ENCODE measurements at places on chromosomes 1 and 21. TPM values are rescaled to one million over a fixed set of nuclear protein-coding genes. Genes with fewer than 3 reads are reported as not detected.

The DRAM2 gene
- 95.6 TPM for total RNA-seq

The C1orf105 gene
- total RNA-seq: not detected

The RAB25 gene
- total RNA-seq: 43.9 TPM

The THEM5 gene
- not detected for total RNA-seq

The GJB3 gene
- 33.2 TPM for total RNA-seq

The CLCNKB gene
- 0.60 TPM for total RNA-seq

The PAFAH2 gene
- 18.5 TPM for total RNA-seq

The RNU1-3 gene
- total RNA-seq: under 0.01 TPM

The FMO3 gene
- not detected for total RNA-seq

The SELL gene
- total RNA-seq: 0.25 TPM

The KLHDC8A gene
- total RNA-seq: not detected

The KCNE2 gene
- not detected for total RNA-seq

The BCAN gene
- total RNA-seq: 3.7 TPM

The ESPN gene
- total RNA-seq: not detected

The KRTAP13-2 gene
- not detected for total RNA-seq

The FRRS1 gene
- 5.0 TPM for total RNA-seq

The TGFB2 gene
- 47.4 TPM for total RNA-seq

The GPR25 gene
- total RNA-seq: 0.10 TPM

The TNNT2 gene
- total RNA-seq: 0.69 TPM

The NTRK1 gene
- not detected for total RNA-seq

The NTMT2 gene
- total RNA-seq: not detected

The VANGL2 gene
- total RNA-seq: 17.7 TPM

The COPA gene
- 250 TPM for total RNA-seq

The KLF18 gene
- not detected for total RNA-seq

The GLRX2 gene
- 12.0 TPM for total RNA-seq

The SOD1 gene
- total RNA-seq: 379 TPM

The GPR3 gene
- not detected for total RNA-seq

The CSF3R gene
- 0.15 TPM for total RNA-seq

The DEGS1 gene
- 261 TPM for total RNA-seq

The CENPS gene
- total RNA-seq: 7.6 TPM

All from renal cortical epithelial cell (primary cell).